DND-41 (cell line): ENCODE measurements at places on chromosomes 3 and 15.

GRCh38 chr15:30065025-30065801, 17.5 kb upstream of the GOLGA8J start:
- no peak overlapping the region for H3K27ac ChIP-seq
- H3K4me1 ChIP-seq = no peaks in the 10 kb centered on the region
- no peaks in the 10 kb centered on the region for H3K36me3 ChIP-seq

DNA sequence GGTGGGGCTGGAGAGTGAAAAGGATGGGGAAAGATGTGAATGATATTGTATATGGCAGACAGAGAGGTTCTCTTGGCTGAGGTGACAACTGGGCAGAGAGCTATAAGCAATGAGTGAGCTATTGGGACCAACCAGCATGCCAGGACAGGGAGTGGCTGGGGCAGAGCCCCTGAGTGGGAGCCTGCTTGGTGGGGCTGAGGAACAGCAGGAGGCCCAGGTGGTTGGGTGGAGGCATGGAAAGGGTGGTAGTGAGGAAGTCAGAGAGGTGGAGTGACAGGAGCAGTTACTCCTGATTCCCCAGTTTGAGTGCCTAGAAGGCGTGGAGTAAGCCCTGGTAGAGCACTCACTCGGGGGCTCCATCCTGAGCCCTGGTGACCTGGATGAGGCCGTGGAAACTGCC, 15.5 kb upstream of the TNFAIP8L3 start:
- no peaks in the 10 kb centered on the region for H3K27me3 ChIP-seq
- H3K27ac ChIP-seq = no peak overlapping the region
- H3K4me3 ChIP-seq = no peak overlapping the region

DNA sequence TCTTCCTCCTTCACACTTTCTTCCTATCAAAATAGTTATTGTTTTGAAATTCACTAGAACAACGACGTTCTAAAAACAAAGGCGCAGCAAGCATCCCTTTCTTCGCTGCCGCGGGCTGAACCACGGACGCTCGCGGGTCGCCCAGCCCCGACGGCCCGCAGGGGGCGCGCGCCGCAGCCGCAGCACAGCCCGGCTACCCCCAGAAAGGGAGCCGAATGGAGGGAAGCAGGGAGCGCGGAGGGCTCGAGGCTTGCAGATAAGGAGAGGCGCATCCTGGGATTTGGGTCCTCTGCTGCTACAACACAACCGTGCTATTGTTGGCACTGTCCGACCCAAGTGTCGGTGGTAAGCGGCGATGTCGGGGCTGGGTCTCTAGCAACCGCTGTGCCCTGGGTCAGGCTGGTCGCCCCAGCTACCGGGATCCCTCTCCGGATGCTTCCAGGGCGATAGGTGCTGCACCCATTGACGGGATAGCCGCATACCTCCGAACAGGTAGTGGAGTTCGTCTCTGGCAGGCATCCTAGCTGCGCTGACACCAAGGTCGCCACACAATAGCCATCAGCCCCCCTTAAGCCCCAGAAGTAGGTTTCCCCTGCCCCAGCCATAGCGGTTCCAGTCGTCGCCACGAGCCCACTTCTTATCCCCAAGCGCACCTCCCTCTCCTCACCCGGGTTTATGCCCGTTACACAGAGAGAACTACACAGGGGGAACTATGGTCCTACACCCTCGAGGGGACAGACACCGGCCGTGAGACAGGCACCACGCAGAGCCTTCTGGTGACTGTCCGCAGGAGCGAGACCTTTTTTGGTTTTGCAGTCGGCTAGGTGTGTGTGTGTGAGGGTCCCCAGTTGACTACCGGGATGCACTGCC, 6.0 kb downstream of the ONECUT1 start:
- no peak for DNase-seq
- H3K36me3 ChIP-seq = no peaks in the 10 kb centered on the region
- H3K27me3 ChIP-seq = no peaks in the 10 kb centered on the region
- peaks cover under 1% of the 10 kb centered on the region; the same call in 1 of the 2 replicates for H3K4me1 ChIP-seq
- H3K27ac ChIP-seq = no peak overlapping the region
- H3K4me3 ChIP-seq = no peak overlapping the region

DNA sequence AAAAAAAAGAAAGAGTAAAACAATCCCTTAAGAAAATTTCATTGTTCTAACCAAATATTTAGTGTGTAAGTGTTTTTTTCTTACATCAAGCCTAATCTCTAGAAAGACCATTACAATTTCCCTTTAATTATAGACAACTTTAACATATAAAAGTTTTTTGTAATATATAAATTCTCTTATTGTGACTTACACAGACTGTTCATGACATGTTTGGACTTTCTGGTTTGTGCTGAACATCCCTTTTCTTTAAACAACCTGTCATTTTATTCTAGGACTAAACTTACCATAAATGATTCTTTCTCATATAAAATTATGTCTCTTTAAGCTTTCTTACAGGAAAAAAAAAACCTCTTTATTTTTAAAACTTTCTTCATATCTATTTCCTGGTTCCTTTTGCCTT, 13.0 kb upstream of the BTLA start:
- no peak overlapping the region for H3K27ac ChIP-seq
- H3K27me3 ChIP-seq = no peaks in the 10 kb centered on the region
- no peak for DNase-seq
- no peaks in the 10 kb centered on the region for H3K36me3 ChIP-seq
- no peak overlapping the region for H3K4me3 ChIP-seq

DNA sequence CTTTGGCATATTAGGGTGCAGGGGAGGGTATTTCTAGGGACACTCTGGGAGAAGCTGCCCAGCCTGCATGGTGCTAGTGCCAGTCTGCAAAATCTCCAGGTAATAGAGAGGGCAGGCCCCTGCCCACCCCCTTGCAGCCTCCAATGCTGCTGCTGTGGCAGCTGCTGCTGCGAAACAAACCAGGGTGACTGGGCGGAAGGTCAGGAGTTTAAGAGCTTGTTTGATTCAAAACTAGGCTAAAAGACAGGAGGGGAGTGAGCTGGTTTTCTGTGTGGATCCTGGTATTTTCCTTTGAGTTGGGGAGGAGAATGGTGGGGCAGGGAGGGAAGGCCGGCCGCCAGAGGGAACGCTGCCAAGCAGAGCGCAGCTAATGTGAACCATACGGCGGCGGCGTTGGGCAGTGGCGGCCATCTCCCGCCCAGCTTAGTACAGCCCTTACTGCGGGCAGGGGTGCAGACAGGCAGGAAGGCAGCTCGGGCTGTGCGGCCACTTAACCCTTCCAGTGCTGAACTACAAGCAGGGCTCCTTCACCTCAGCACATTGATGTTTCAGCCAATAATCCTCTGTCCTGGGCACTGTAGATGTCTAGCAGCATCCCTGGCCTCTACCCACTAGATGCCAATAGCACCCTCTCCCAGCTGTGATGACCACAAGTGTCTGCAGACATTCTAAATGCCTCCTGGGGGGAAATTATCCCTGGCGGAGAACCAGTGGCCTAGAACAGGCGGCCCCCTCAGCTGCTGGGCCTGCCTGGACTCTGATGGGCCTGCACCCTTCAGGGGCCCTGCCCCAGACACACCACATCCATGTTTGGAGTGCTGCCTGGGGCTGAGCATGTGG, 125.7 kb downstream of the EEFSEC start:
- H3K4me3 ChIP-seq = no peak overlapping the region
- no peak for DNase-seq
- H3K27ac ChIP-seq = no peak overlapping the region
- H3K27me3 ChIP-seq = no peaks in the 10 kb centered on the region
- H3K4me1 ChIP-seq = no peaks in the 10 kb centered on the region
- peaks cover 15% of the 10 kb centered on the region for H3K36me3 ChIP-seq

GRCh38 chr3:42771271-42771670, 1.8 kb downstream of the CCDC13 start:
- no peaks in the 10 kb centered on the region for H3K36me3 ChIP-seq
- H3K27ac ChIP-seq = no peak overlapping the region
- no peaks in the 10 kb centered on the region for H3K4me1 ChIP-seq
- DNase-seq = no peak
- H3K27me3 ChIP-seq = no peaks in the 10 kb centered on the region

GRCh38 chr3:145333931-145334330, 827.1 kb downstream of the PLOD2 start:
- no peaks in the 10 kb centered on the region for H3K27me3 ChIP-seq
- no peaks in the 10 kb centered on the region for H3K36me3 ChIP-seq
- no peak for DNase-seq

DNA sequence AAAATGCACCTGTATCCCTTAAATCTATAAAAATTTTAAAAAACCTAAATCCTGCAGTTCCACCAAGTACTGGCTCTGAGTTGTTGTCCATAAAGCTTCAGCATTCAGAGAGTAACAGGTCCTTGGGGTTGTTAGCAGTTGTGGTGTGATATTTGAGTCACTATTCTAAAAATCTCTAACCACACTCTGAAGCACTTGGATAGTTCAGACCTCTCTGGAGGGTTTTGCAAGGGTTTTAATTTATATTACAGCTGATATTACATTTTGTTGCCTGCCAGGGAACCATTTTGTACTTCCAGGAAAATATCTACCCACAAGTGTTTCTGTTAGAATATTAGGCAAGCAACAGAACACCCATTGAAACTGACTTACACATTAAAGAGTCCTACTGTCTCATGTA, 255.6 kb downstream of the TBL1XR1 start:
- DNase-seq = no peak
- no peak overlapping the region for H3K4me3 ChIP-seq
- no peaks in the 10 kb centered on the region for H3K36me3 ChIP-seq
- H3K27me3 ChIP-seq = no peaks in the 10 kb centered on the region

DNA sequence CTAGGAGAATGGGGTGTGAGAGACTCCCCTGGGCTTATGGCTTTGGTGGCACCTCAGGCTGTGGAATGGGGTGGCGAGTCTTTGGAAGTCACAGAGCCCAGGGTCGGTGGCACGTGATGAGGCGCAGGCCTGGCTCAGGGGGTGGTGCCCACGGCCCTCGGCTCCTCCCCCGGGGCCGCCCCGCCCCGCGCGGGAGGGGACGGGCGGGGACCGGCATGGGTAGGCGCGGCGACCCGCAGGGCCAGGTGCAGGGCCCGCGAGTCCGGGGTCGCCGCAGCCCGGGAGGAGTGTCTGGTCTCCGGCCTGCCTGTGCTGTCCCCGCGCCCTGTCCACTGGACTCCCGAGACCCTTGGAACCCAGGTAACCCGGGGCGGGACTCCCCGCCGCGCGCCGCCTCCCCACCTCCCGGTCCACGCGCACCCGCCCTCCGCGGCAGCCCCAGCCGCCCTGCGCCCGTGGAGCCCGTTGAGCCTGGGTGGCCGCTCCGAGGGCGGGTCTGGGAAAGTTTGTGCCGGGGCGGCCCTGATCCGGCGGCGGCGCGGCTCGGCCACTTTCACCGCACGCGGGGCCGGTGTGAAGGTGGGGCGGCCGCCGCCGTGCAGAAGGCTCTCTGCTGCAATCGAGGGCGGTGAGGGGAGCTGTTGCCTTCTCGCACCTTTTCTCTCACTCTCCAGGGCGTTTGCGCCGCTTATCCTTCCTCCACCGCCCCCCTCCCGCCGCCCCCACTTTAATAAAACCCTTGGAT, at the start of gene PAQR5:
Gene PAQR5, plus strand, starts transcription at position 216 of the 745 bp plus-strand sequence. CDS start 61,169 bp downstream, outside the sequence.
- no peaks in the 10 kb centered on the region for H3K4me1 ChIP-seq
- H3K27me3 ChIP-seq = no peaks in the 10 kb centered on the region
- no peak within 1 kb of the TSS for H3K27ac ChIP-seq
- H3K4me3 ChIP-seq = no peak within 1 kb of the TSS
- no peak for DNase-seq

DNA sequence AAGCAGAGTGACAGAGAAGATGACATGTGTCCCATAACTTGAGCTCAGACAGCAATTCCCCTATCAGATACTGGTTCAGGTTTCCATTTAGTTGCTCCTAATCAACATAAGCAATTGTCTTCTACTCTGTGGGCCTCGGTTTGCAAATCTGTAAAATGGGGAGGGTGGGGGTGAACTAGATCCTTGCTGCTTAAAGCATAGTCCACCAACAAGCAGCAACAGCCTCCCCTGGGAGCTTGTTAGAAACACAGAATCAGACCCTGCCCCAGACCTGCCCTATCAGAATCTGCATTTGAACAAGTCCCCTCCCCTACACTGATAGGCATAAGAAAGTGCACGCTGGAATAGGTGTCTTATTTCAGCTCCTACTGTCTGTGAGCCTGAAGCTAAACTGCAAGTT, 87.8 kb downstream of the CEMIP start:
- H3K4me1 ChIP-seq = no peaks in the 10 kb centered on the region
- H3K36me3 ChIP-seq = no peaks in the 10 kb centered on the region
- H3K27ac ChIP-seq = no peak overlapping the region
- H3K27me3 ChIP-seq = peaks cover 23% of the 10 kb centered on the region
- no peak overlapping the region for H3K4me3 ChIP-seq
- no peak for DNase-seq

GRCh38 chr3:190193210-190193609, 72.5 kb upstream of the P3H2 start:
- no peak overlapping the region for H3K4me3 ChIP-seq
- no peaks in the 10 kb centered on the region for H3K36me3 ChIP-seq
- no peak for DNase-seq
- no peak overlapping the region for H3K27ac ChIP-seq

- H3K36me3 ChIP-seq = no peaks in the 10 kb centered on the region
- H3K27me3 ChIP-seq = no peaks in the 10 kb centered on the region
- H3K27ac ChIP-seq = no peak overlapping the region
- no peak for DNase-seq
- no peak overlapping the region for H3K4me3 ChIP-seq
Observed at GRCh38 chr3:119933207-119933606, 151.3 kb downstream of the NR1I2 start.

DNA sequence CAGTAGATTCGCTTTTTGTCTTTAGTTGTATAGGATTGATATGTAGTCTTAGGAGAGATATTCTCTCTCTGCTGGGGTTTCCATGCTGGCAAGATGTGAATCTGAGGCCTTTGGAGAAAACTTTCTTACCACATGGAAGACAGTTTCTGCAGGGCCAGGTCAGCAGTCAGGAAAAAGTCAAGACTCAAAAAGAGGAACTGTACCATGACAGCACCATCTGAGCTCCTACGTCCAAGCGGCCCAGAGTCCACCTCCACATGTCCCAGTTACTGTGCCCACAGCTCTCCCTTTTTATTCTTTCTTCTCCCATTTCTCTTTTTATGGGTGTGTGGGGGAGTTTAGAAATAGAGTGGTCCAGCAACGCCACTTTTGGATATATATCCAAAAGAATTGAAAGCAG, 172.0 kb downstream of the MTHFS start:
- H3K4me3 ChIP-seq = no peak overlapping the region
- no peak overlapping the region for H3K27ac ChIP-seq
- DNase-seq = no peak
- no peaks in the 10 kb centered on the region for H3K27me3 ChIP-seq
- no peaks in the 10 kb centered on the region for H3K4me1 ChIP-seq
